ENCODE measurements at places on chromosomes 16 and 17. TPM values are rescaled to one million over a fixed set of nuclear protein-coding genes. Genes with fewer than 3 reads are reported as not detected.

DNA sequence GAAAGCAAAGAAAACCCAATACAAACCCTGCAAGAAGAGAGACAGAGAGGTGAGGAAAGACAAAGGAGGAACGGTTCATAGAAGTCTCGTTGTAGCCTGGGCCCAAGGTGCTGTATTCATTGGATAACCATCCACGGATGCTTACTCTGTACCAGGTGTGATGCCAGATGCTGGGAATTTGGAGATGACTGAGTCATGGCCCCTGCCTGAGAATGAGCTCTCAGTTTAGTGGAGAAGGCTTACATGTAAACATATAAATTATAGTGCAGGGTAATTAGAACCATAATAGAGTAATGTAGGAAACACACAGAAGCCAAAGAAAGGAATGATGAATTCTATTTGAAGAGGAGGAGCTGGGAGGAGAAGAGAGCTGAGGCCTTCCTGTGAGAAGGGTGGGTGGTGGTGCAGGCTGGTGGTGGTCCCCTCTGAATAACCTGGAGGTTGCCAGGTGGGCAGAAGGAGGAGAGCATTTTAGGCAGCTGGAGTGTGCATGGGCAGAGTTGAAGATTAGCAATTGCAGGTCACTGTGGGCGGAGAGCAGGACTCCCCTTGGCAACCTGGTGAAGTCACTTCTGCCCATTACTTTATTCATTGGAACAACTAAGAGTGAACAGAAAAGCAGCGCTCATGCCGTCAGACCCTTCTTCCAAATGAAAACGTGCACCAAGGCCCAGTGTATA, 7.7 kb upstream of the ZG16 start:
- DNase-seq: no peak

DNA sequence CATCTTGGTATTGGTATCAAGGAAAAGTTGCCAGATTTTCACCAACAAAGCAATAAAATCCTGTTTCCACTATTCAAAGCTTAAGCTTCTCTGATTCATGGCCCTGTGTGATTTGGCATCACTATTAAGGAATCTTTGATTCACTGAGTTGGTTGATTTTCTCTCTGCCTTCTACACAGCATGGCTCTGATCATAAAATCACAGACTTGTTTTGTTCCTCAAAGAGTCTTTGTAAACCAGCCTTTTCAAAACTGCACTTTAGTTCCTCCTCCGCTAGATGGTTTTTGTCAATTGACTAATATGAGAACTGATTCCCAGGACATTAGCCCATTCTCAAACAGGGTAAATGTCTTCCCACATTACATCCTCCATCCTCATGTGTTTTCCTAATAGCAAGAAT, 197.6 kb downstream of the DNAH9 start:
- no peak for DNase-seq

DNA sequence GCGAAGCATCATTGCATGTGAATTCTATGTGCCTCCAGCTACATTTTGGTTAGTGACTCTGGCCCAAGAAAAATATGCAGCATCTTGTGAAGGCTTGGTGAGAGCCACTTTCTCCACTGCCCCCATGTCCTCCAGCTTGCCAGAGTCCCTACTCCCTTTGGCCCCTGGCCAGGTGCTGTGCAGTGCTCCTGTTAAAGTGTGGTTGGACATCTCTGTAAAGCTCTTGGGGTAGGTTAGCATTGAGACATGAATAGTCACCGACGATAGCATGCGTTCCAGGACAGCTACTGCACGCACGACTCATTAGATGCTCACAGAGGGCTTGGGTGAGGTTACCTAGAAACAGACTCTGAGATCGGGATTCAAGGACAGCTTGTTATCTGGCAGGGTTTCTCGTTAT, 48.6 kb downstream of the FOXL1 start:
- DNase-seq: no peak

SPIRE2 gene
- polyA plus RNA-seq: 8.2 TPM

Measured in A549 (cell line).